Iris pigment epithelial cell (primary cell): ENCODE measurements at places on chromosomes 5 and 9.
A peak's percentile ranks its signal among the peaks of the same experiment; 100 is the strongest.

GRCh38 chr5:73437777-73438644, 10.6 kb downstream of the FOXD1 start:
- no peak for DNase-seq

DNA sequence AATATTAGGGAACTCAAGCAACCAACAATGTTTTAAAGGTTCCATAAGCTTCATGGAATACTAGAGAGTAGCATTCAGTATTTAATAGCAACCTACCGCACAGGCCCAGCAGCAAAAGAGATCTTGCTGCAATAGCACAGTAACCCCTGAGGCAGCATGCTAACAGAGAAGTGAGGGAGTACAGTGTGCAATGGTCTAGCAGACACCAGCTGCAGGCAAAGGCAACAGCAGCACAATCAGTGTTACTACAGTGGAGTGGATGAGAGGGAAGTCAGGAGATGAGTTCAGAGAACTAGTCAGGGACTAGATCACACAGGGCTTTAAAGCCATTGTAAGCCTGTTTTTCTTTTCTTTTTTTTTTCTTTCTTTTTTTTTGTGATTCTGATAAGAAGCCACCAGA, 2.8 kb downstream of the TICAM2 start:
- peak; percentile 54 for DNase-seq

DNA sequence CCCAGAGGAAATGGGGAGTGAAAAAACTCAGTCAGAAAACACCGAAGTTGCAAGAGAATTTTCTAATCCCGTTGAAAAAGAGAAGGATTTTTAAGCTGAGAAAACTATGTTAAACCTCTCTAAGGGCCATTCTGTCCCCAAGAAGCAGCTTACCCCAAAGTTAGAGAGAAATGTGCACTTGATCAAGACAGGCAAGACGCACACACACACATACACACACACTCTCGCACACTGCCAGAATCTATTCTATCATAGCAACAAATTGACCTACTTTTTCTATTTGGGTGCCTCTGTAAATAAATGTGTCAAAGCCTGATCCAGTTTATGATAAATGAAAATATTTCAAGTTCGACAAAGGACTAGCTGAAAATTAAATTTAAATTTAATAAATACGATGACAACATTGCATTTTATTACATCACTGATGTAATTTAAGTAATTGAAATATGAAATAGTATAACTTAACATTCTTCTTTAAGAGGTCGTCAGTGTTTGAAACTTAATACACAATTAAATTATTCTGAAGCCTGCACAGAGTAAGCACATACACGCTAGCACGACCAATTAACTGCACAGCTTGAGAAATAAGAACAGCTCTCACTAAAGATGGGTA, 5.9 kb downstream of the NFIL3 start:
- DNase-seq, result no peak

DNA sequence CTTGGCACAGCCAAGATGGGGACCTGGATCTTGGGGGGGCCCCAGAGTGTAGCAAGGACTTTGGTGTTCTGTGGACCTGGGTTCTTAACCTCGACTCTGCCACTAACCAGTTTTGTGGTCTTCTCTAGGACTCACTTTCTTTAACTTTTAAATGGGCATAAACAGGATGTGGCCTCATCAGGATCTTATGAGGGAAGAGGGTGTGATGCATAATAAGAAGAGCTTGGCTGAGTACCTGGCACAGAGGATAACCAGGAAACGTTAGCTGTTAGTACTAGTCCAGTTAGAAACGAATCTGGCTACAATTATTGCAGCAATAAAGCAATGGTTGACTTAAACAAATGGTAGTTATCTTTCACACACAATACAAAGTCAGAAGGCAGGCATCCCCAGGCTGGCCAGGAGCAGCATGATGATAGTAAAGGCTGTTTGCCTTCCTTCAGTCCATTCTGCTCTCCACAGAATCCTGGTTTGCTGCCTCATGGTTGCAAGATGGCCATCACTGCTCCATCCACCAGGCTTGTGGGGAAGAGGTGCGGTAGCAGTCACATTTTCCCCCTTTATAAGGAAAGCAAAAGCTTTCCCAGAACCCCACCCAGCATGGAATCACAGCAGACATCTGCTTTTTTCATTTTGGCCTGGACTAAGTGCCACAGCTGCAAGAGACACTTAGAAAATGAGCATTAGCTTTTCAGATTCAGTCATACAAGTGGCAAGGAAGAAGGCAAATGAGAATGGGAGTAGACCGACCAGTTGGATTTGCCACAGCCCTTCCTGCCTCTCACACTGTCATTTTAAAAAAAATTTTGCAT, 225.0 kb downstream of the AOPEP start:
- no peak for DNase-seq

- no peak for DNase-seq
These were observed 79.4 kb downstream of the GAS1 start for GRCh38 chr9:86867804-86868313.

- peak; percentile 66 for DNase-seq
These were observed 23.3 kb downstream of the KCNV2 start for GRCh38 chr9:2740616-2741015.

- DNase-seq, result peak; percentile 53
These were observed 126.6 kb upstream of the IL12B start for GRCh38 chr5:159456722-159457465.

GRCh38 chr9:110121170-110121569, 86.8 kb downstream of the C9orf152 start:
- no peak for DNase-seq

DNA sequence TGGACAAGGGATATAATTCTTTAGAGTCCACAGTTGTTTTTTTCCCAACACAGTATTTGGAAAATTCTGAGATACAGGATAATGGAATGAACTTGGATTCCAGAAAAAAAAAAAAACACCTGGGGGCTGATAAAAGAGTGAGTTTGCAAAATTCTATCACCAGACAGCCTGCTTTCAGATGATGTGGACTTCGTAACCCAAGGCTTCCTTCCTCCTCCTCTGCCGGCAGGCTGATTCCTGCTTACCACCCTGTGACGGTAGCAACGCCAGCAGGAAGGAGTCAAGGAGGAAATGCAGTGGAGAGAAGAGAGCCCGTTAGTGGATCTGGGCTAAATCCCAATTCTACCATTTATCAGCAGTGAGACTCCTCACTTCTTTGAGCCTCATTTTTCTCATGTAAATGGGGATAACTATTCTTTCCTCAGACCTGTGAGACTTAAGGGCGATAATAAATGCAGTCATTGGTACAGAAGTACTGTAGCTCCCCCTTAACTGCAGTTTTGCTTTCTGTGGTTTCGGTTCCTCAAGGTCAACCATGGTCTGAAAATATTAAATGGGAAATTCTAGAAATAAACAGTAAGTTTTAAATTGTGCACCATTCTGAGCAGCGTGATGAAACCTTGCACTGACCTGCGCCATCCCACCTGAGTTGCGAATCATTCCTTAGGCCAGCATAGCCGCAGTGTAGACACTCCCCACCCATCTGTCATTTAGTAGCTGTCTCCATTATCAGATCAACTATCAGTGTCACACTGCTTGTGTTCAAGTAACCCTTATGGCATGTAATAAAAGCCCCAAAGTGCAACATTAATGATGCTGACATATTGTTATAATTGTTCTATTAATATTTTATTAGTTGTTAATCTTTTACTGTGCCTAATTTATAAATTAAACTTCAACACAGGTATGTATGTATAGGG, 71.4 kb downstream of the DCP2 start:
- no peak for DNase-seq

- DNase-seq, result peak; percentile 87
These were observed 175.3 kb upstream of the KLF9 start for GRCh38 chr9:70589571-70590314.

DNA sequence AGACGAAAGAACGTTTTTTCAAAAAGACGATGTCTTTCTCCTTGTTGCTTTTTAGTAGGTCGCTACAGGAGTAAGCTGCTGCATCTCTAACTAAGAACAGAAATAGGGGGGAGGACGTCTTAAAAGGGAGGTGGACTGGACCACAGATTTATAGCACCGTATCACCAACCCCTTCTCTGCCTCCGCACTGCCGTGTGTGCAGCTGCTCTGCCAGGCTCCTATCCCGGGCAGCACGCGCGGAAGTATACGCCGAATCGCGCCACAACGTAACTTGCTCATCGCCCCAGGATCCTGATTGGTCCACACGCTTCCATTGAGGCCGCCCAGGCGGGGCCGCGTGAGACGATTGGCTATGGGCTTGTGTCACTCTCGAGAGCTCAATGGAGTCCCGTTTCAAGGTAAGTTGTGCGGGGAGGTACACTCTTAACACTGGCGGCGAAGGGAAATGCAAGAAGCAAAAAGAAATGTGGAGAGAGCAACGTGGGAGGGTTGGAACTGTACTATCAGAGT, at the start of gene ELAVL2:
Gene ELAVL2, minus strand, starts transcription at position 121 of the 510 bp plus-strand sequence. CDS start 64,006 bp downstream, outside the sequence.
- peak; percentile 75 for DNase-seq

- no peak for DNase-seq
These were observed 12.1 kb downstream of the WWC1 start for GRCh38 chr5:168303393-168304025.

DNA sequence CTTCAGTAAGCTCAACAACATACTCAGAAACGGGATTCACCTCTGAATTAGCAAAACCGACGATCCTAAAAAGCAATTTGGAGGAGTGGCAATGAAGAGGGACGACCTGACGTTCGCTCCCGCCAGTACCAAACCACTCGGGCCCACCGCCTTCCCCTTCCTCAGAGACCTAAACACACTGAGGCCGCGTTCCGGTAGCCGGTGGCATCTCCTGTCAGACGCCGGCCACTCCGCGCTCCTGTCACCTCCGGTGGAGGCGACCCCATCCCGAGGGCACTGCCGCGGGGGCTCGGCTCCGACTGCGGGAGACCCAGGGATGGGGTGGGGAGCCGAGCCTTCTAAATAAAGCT, 617 bp downstream of the PPP6C start:
- no peak for DNase-seq

DNA sequence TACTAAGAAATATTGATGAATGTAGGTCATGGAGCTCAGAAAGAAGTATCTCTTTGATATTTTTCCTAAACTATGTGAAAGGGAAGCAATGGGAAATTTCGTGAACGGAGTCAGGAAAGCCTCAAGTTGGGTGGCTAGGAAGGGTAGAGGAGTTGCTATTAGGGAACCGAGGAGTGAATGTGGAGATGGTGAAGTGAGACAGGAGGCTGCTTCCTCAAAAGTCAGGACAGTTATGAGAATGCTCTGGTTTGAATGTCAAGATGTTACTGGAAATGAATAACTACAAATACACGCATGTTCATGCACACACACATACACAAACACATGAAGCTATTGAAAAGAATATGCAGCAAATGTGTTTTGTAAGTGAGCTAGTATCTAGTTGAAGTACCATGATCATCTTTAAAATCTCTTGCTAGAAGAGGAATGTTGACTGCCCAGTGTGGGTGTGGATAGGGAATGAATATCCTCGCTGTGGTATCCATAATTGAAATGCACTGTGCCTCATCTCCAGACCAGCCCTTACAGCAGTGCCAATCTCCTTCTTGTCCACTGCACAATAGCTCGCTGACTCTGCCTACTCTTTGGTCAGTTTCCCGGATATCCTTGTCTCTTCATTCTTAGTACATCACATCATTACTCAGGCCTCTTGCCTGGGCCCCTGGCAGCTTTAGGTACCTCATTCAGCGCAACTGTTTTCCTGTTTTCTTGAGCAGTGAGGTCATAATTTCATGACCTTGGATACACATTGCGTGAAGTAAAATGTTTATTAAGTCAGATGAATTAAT, 21.9 kb upstream of the PDCD1LG2 start:
- peak; percentile 40 for DNase-seq

DNA sequence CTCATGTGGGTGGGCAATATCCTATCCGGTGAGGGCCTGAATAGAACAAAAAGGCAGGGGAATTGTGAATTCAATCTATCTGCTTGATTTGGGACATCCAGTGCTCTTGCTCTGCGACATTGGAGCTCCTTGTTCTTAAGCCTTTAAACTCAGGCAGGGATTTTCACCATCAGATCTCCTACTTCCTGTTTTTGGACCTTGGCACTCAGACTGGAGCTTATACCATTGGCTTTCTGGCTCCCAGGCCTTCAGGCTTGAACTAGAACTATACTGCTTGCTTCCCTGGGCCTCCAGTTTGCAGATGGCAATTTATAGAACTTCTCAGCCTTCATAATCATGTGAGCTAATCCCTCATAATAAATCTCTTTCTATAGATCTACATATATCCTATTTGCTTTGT, 134.3 kb upstream of the CLINT1 start:
- DNase-seq, result no peak

GRCh38 chr9:116643691-116644090, 43.4 kb upstream of the TRIM32 start:
- DNase-seq, result no peak

- no peak for DNase-seq
These were observed 127.8 kb downstream of the SEC61B start for GRCh38 chr9:99349870-99350269.

- DNase-seq, result peak; percentile 7
These were observed 68.9 kb upstream of the EFNA5 start for GRCh38 chr5:107739661-107740060.

DNA sequence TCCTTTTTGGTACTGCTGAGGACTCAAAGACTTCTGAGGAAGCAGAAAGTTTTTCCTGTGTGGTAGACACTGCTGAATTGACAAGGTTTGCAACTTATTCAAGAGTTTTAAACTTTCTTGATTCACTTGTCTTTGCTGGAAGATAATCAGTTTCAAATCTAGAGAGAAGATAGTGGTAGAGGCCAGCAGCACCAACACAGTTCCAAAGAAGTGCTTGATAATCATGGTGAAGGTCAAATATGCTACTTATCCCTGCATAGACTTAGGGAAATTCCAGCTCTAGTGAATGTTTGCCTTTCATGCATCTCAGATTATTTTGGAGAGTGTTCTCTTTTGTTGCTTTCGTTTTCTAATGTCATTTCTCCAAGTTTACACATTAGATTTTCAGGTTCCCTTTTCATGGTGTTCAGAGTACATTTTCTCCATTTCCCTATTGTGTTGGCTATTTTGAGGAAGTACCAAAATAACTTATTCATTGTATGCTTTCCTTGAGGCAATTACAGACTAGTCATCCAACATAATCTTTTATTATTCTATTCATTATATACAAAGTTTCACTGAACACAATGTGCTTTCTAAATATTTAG, 550 bp downstream of the IFNE start:
- DNase-seq, result no peak

- no peak for DNase-seq
These were observed 88.6 kb downstream of the ZFAND5 start for GRCh38 chr9:72276429-72276828.

- peak; percentile 58 for DNase-seq
These were observed 114.5 kb upstream of the NR5A1 start for GRCh38 chr9:124621371-124622328.

DNA sequence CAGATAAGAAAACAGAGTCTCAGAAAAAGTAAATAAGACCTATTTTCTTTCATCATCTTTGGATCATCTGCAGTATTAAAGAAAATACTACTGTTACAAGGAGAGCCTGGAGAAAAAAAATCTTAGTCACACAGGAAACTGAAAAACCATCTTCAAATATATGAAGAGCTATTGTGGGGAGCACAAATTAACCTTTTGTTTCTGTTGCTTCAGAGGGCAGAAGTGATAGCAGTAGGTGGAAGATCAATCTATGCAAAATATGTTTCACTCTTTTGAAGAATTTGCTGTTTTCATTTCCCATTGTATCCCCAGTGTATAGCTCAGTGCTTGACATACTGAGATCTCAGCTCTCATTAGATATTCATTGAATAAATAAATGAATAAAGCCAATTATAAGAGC, 13.1 kb upstream of the CEMIP2 start:
- no peak for DNase-seq

GRCh38 chr5:180194410-180195345, 14.3 kb downstream of the RASGEF1C start:
- DNase-seq, result no peak

- DNase-seq, result no peak
These were observed 31.3 kb upstream of the IRGM start for GRCh38 chr5:150815010-150815409.
